Glomerular endothelial cell (primary cell): ENCODE measurements at places on chromosomes 6 and 20. TPM values are rescaled to one million over a fixed set of nuclear protein-coding genes. Genes with fewer than 3 reads are reported as not detected.

PCK1 gene
- not detected in 2 replicates for total RNA-seq

HTR1B gene
- 0.58 and 3.4 TPM in 2 replicates for total RNA-seq

KCNS1 gene
- 0.12 and 0.34 TPM in 2 replicates for total RNA-seq

WFDC12 gene
- not detected in 2 replicates for total RNA-seq

GLYATL3 gene
- not detected in 2 replicates for total RNA-seq

OPRM1 gene
- not detected in 2 replicates for total RNA-seq

EYS gene
- total RNA-seq: 0.41 TPM in 1 of 2 replicates, not detected in the other

NNAT gene
- 13.8 and 21.2 TPM in 2 replicates for total RNA-seq

LAMA4 gene
- 503 and 840 TPM in 2 replicates for total RNA-seq

ANGPT4 gene
- not detected in 2 replicates for total RNA-seq
